ENCODE measurements at places on chromosomes 4 and X.
A peak's percentile ranks its signal among the peaks of the same experiment; 100 is the strongest.

DNA sequence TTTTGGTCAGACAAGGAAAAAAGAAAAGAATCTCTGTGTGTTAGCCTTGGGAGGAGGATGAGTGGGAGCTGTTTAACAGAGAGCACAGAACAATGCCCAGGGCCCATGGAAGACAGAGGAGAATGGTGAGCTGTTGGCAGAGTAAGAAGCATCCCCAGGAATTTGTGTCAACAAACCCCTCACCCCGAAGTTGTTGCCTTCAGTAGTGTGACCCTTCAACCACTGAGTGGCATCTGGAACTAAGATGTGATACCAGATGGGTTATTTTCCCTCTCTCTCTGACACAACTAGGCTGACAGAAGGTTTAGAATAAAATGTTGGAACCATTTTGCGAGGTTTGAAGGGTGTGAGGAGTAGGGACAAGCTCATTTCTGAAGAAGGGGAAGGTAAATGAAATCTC, 25.1 kb downstream of the IGSF1 start:
- no peak for DNase-seq

DNA sequence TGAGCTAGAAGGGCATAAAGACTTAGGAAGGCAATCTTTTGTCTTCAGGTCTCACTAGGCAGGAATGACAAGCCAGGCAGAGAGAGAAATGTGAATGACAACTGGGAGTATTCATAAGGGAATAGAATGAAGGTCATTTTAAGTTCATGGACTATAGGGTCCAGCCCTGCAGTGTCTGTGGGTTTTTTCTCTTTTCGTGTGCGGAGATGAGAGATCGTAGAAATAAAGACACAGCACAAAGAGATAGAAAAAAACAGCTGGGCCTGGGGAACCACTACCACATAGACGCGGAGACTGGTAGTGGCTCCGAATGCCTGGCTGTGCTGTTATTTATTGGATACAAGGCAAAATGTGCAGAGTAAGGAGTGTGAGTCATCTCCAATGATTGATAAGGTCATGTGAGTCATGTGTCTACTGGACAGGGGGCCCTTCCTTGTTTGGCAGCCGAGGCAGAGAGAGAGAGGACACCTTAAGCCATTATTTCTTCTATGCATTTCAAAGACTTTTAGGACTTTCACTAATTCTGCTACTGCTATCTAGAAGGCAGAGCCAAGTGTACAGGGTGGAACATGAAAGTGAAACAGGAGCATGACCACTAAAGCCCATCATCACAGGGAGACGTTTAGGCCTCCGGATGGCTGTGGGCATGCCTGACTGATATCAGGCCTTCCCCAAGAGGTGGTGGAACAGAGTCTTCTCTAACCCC, 921.8 kb upstream of the PCDH10 start:
- no peak for DNase-seq

- no peak for DNase-seq
Measured at GRCh38 chr4:30725562-30725961, 5.4 kb downstream of the PCDH7 start.

- peak; percentile 74 for DNase-seq
Measured at GRCh38 chr4:183986971-183987946, 82.2 kb downstream of the STOX2 start.

DNA sequence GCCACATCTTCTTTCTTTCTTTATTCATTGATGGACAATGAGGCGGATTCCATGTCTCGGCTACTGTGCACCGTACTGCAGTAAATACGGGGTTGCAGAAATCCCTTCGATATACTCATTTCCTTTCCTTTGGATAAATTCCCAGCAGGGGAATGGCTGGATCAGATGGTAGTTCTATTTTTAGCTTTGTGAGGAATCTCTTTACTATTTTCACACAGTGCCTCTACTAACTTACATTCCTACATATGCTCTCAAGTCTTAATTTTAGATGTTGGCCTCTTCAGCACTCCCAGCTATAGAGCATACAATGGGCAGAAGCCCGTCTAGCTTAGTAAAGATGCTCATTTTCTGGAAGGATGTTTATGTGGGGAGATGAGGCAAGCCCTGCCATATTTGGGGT, 317.4 kb downstream of the ASMT start:
- DNase-seq: no peak

- no peak for DNase-seq
Measured at GRCh38 chr4:18536428-18536827, 514.9 kb upstream of the LCORL start.

GRCh38 chr4:148376151-148376550, 66.1 kb downstream of the NR3C2 start:
- no peak for DNase-seq

DNA sequence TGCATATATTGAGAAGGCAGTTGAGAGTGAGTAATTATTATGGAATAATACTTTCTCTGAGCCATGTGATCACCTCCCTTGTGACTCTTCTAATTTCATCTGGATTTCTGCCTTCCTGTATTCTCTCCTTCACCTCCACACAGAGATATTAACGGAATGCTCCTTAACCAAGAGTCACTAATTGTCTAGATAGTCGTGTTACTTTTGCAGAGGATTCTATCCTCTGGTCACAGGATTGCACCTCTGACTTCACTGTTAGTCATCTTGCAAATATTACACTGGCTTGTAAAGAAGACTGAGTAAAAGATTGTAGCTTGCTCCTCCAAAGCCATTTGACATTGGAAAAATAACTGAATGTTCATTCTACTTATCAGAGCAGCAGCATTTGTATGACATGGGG, 160.9 kb downstream of the SH2D1A start:
- DNase-seq: no peak

GRCh38 chr4:80082693-80083092, 9.7 kb upstream of the ANTXR2 start:
- no peak for DNase-seq

DNA sequence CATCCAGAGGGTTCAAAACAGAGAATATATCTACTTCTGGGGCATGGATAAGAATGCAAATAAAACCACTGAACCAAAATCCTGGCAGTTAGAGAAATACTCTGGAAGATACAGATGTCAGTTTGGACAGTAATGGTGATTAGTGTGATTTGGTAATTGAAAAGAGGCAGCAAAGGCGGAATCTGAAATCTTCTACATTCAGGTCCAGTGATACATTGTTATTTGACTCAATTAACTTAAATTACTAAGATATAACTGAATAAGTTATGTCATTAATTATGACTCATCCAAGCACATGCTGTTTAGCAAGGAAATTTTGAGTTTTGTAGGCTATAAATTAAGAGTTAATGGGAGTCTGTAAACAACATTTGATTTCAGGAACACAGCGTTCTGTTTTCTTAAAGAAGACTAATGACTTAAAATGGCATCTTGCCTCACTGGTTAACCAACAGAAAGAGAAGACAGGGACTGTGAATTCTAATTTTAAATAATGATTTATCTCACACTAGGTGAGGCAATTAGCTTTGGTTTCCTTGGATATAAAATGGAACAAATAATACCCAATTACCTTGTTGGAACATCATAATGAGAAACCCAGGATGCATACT, 937.1 kb downstream of the PDHA2 start:
- no peak for DNase-seq

- DNase-seq: peak; percentile 2
Measured at GRCh38 chrX:72430405-72430968, 124.8 kb upstream of the CITED1 start.

DNA sequence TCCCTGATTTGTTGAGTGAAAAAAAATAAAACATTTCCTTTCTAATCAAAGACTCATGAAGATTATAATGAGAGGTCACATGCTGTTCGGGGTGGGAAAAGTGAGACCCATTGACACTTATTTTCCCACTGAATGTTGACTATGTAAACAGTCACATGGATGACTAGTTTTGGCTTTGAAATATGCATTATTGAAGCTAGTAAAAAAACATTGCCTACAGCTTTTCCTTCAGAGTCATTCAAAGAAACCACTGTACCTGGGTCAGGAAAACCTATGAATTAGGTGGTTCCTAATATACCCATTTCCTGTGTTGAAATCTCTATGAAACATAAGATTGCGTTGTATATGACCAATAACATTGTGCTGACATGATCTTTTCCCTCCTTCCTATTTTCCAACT, 251.2 kb downstream of the CFAP299 start:
- DNase-seq: no peak

- no peak for DNase-seq
Measured at GRCh38 chrX:18917831-18918230, 66.1 kb downstream of the PHKA2 start.

DNA sequence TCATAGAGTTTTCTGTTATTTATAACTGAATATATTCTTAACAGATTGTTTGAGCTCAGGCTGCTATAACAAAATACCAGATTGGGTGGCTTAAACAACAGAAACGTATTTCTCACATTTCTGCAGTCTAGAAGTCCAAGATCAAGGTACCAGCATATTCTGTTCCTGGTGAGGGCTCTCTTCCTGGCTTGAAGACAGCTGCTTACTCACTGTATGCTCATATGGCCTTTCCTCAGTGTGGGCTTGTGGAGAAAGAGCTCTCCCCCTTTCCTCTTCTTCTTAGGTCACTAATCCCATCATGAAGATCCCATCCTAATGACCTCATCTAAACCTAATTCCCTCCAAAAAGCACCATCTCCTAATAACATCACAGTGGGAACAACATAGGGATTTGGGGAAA, 117.8 kb downstream of the RASGEF1B start:
- DNase-seq: no peak

DNA sequence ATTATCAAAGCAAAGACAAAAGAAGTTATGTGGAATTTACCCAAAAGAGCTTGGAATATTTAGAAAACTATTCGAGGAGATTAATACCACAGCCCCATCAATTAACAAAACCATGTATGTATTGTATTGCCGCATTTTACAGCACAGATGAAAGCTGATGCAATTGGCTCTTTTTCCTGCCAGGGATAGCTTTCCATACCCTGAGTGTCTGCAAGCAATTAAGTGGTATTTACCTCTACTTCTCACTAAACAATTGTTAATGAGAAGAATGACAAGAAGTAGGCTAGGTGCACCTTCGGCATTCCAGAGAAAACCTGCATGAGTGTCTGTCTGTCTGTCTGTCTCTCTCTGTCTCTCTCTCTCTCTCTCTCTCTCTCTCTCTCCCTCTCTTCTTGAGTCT, 219.5 kb downstream of the PAPSS1 start:
- DNase-seq: no peak

GRCh38 chr4:7398104-7398423, 36.7 kb downstream of the PSAPL1 start:
- no peak for DNase-seq

GRCh38 chr4:135277068-135277979, 1075.7 kb upstream of the PABPC4L start:
- DNase-seq: peak; percentile 14

GRCh38 chr4:6480534-6481088, 8.2 kb upstream of the PPP2R2C start:
- DNase-seq: no peak

DNA sequence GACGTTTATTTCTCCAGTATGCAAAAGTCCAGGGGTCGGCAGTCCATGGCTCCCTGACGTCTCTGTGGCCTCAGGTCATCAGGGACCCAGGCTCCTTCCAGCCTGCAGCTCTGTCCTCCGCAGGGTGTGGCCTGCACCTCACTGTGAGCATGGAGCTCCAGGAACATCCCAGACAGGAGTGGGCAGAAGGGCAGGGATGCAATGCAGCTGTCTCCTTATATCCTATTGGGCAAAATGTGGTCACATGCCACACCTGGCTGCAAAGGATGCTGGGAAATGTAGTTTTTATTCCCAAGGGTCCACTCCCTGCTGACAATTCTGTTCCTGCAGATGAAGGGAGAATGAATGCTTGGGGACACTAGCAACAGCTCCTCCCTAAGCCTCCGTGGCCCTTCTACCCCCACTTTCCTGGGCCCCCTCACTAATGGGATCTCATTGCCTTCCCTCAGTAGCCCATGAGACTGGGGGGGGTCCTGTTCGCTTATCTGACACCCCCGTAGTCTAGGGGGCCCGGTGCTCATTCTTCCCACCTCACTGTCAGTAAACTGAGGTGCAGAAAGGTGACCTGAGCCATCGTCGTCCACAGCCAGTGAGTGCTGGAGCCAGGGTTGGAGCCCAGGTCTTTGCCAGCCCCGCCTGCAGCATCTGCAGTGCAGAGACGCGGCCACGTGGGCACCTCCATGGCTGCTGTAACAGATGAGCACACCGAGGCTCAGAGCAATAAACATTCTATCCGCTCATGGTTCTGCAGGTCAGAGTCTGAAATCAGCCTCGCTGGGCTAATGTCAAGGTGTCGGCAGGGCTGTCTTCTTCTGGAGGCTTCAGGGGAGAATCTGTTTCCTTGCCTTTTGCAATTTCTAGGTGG, 5.9 kb upstream of the GRPEL1 start:
- DNase-seq: peak; percentile 76

DNA sequence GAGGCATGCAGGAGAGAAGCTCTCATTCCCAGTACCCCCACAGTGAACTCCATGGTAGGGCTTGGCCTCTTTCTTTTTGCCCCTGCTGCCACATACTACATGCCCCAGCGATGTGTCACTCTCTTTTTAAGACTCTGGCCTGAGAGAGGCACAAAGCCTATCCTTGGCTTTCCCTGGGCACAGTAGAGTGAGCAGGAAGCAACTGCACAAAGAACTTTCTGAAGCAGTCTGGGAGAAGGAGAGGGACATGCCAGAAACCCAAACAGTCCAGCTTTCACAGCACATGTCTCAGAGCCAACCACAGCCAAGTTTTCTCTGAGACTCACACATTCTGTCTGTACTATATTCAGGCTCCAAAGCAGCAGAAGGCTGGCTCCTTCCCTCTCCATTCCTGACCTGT, 7.9 kb upstream of the NALF2 start:
- DNase-seq: no peak

DNA sequence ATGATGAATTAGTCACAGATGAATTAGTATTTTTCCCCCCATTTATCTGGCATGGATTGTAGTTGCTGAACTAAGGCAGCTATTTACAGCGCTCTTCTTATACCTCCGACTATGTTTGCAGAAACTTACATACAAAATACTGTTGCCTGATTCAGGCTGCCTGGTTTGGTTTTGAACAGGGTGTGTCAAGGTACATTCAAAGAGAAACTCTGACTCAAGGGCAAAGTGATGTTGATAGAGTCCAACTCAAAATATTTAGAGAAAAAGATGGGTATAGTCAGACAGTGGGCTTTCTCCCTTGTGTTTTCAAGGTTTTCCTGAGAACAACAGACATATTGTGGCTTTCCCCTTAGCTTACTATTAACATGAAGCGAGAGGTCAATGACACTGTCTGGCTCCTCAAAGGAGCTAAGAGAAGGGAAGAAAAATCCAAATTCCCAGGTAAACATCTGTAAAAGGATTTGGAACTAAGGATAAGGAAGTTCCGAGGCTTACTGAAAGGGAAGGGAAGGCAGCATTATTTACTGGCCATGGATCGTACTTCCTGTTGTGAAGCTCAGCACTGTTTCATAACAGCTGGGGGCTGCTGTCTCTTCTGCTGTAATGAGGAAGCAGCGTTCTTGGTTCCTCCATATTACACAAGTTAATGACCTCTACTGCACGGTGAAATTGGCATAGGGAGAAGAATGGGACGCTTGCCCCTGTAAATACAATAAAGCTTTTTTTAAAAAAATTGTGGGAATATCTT, 30.9 kb downstream of the FAM9C start:
- no peak for DNase-seq

- peak; percentile 31 for DNase-seq
Measured at GRCh38 chr4:169485791-169486742, 126.3 kb downstream of the NEK1 start.

Data from hepatic stellate cell (primary cell).